Natural killer cell (primary cell): ENCODE measurements at places on chromosomes 16 and 17. TPM values are rescaled to one million over a fixed set of nuclear protein-coding genes. Genes with fewer than 3 reads are reported as not detected.
A peak's percentile ranks its signal among the peaks of the same experiment; 100 is the strongest.

- H3K27me3 ChIP-seq, result peaks cover 48% of the 10 kb centered on the region
- DNase-seq, result peak; percentile 85
- no peaks in the 10 kb centered on the region for H3K36me3 ChIP-seq
- H3K4me3 ChIP-seq, result peak within 1 kb of the TSS; percentile 16
- peaks cover 63% of the 10 kb centered on the region for H3K4me1 ChIP-seq
Measured at GRCh38 chr17:81394921-81395599, at the start of gene BAHCC1. BAHCC1 (plus strand) TSS chr17:81395457; CDS start chr17:81399740, 4,283 bp downstream.

- H3K4me1 ChIP-seq, result no peaks in the 10 kb centered on the region
- H3K36me3 ChIP-seq, result peaks cover 58% of the 10 kb centered on the region
- no peak overlapping the region for H3K4me3 ChIP-seq
Measured at GRCh38 chr17:2981325-2981724, 82.1 kb downstream of the OR1D5 start.

DNA sequence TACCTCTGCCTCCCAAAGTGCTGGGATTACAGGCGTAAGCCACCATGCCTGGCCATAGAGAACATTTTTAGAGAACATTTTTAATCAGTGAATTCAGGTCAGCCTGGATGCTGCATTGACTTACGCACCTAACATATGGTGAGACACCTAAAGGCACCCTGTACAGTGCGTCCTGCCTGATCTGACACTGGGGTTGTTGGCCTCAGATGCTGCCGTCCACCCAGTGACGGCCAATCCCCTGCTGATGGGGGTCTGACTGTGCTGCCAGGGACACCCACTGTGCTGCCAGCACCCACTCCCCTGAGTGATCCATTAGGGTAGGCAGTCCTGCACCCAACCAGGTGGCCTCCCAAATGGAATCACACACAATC is 38.5 kb downstream of the WNT3 start:
- H3K27ac ChIP-seq, result no peak overlapping the region
- H3K4me1 ChIP-seq, result no peaks in the 10 kb centered on the region
- DNase-seq, result no peak

GRCh38 chr17:48641541-48642058 is 15.4 kb upstream of the HOXB9 start:
- H3K27me3 ChIP-seq, result peaks cover 44% of the 10 kb centered on the region
- DNase-seq, result no peak
- no peak overlapping the region for H3K27ac ChIP-seq
- H3K36me3 ChIP-seq, result no peaks in the 10 kb centered on the region
- no peak overlapping the region for H3K4me3 ChIP-seq
- H3K4me1 ChIP-seq, result peaks cover 12% of the 10 kb centered on the region

DNA sequence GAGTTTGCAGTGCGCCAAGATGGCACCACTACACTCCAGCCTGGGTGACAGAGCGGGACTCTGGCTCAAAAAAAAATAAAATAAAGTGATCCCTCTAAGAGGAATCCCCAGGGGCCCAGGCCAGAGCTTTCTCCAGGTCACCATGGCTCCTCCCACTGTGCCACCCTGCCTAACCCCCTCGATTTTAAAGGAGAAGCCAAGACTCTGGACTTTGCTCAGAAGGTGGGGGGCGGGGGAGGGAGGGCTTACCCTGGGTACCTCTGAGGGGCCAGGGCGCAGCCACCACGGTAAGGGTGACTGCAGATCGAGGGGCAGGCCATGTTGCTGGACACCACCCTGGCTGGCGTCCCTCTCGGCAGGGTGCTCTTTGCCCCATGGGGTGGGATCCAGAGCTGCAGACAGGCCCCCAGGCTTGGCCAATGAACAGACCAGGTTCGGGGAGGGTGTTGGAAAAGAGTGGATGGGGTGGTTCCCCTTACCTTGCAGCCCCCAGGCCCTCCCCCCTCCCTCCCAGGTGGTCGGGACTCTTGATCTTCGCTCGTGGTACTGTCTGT is 455 bp upstream of the GRB7 start:
- H3K27ac ChIP-seq, result no peak overlapping the region
- no peak for DNase-seq
- peaks cover 21% of the 10 kb centered on the region for H3K27me3 ChIP-seq
- no peaks in the 10 kb centered on the region for H3K36me3 ChIP-seq
- peaks cover 22% of the 10 kb centered on the region for H3K4me1 ChIP-seq
- no peak overlapping the region for H3K4me3 ChIP-seq

- H3K4me3 ChIP-seq, result no peak overlapping the region
- no peak overlapping the region for H3K27ac ChIP-seq
- peaks cover 16% of the 10 kb centered on the region for H3K4me1 ChIP-seq
- DNase-seq, result no peak
Measured at GRCh38 chr17:50051606-50052005, 4.3 kb upstream of the ITGA3 start.

GRCh38 chr17:74303305-74303704 is 22.7 kb upstream of the KIF19 start:
- no peak for DNase-seq
- no peaks in the 10 kb centered on the region for H3K36me3 ChIP-seq
- no peak overlapping the region for H3K4me3 ChIP-seq
- H3K27me3 ChIP-seq, result no peaks in the 10 kb centered on the region
- H3K27ac ChIP-seq, result no peak overlapping the region
- peaks cover 9% of the 10 kb centered on the region for H3K4me1 ChIP-seq

DNA sequence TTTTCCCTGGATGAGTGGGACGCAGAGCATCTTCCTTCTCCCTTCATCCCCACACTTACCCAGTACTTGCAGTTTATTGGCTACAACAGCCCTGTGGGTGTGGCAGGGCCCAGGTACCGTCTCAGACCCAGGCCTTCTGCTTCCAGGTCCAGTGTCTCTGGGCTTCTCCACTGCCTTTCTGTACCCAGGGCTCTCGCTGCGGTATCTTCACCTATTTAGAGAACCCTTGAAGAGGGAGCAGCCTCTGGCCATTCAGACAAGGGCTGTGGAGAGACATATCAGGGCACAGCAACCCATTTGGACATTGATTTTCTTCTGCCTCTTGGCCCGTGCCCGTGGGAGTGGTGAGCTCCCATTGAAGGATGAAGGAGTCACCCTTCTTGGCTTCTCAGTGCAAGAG is 17.3 kb downstream of the TBX4 start:
- H3K36me3 ChIP-seq, result no peaks in the 10 kb centered on the region
- no peaks in the 10 kb centered on the region for H3K4me1 ChIP-seq
- H3K27ac ChIP-seq, result no peak overlapping the region
- H3K27me3 ChIP-seq, result no peaks in the 10 kb centered on the region

DNA sequence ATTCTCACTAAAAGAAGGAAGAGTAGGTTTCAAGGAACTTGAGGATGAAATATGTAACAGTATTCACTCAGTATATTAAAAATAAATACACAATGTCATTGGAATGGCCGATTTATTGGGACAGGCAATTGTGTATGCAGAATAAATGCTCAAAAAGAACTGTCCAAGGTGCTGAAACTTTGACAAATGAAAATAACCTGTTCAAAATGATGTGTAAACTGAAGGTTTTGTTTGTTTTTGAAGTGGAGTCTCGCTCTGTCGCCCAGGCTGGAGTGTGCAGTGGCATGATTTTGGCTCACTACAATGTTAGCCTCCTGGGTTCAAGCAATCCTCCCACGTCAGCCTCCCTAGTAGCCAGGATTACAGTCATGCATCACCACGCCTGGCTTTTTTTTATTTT is 318.7 kb upstream of the RBFOX1 start:
- H3K36me3 ChIP-seq, result no peaks in the 10 kb centered on the region
- no peaks in the 10 kb centered on the region for H3K4me1 ChIP-seq
- H3K27me3 ChIP-seq, result no peaks in the 10 kb centered on the region
- no peak overlapping the region for H3K4me3 ChIP-seq
- no peak overlapping the region for H3K27ac ChIP-seq
- DNase-seq, result no peak

- H3K27ac ChIP-seq, result no peak overlapping the region
- no peak overlapping the region for H3K4me3 ChIP-seq
- DNase-seq, result no peak
- H3K27me3 ChIP-seq, result no peaks in the 10 kb centered on the region
Measured at GRCh38 chr17:4704991-4705390, 1.1 kb upstream of the PELP1 start.

DNA sequence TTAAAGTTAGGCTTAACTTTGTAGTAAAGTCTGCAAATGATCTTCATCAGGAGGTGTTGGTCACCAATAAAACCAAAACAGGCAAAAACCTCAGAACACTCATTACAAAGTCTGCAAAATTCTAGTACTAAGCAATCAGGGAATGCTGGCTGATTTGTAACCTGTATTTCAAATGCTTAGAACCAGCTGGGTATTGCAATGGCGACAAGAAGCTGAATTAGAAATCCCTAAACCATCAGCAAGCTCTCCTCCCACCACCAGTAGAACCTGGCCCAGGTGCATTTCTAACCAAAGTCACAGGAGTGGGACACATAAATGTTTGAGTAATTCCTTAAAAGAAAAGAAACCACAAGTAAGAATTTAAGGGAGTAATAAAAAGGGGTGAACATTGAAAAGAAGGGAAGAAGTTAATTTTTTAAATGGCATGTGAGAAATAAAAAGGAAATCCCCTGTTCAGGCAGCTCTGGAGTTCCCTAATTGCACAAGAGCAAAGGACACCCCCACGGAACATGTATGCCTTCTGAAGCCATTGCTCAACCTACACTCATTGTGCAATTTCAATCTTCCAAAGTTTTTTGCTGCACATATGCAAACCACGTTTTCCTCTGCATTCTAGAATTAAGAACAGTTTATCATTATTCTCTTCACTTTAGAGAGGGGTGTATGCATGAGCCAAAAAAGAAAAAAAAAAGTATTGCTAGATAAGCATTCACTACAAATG is 102.9 kb downstream of the HIC1 start:
- H3K36me3 ChIP-seq, result peaks cover 5% of the 10 kb centered on the region
- H3K4me1 ChIP-seq, result peaks cover 9% of the 10 kb centered on the region
- no peak for DNase-seq
- no peak overlapping the region for H3K27ac ChIP-seq
- H3K4me3 ChIP-seq, result no peak overlapping the region

The RBFOX1 gene
- not detected for total RNA-seq

The COG8 gene
- 29.0 TPM for total RNA-seq

The MEIOB gene
- not detected for total RNA-seq

The DNAH2 gene
- not detected for total RNA-seq

The TMEM114 gene
- total RNA-seq, result not detected

The ZFPM1 gene
- 56.3 TPM for total RNA-seq

The SRSF1 gene
- 125 TPM for total RNA-seq

The SLC6A2 gene
- total RNA-seq, result not detected

The TRIM72 gene
- 0.07 TPM for total RNA-seq

The AIPL1 gene
- not detected for total RNA-seq
